ENCODE measurements at places on chromosomes 2 and 18. TPM values are rescaled to one million over a fixed set of nuclear protein-coding genes. Genes with fewer than 3 reads are reported as not detected.

The UCN gene
- total RNA-seq: 0.30 TPM

The DUSP19 gene
- 3.4 TPM for total RNA-seq

The ANKMY1 gene
- 5.0 TPM for total RNA-seq

The RAB27B gene
- 1.3 TPM for total RNA-seq

The FEV gene
- total RNA-seq: not detected

The ALMS1 gene
- 4.7 TPM for total RNA-seq

The DSG4 gene
- total RNA-seq: not detected

The HEATR5B gene
- total RNA-seq: 15.0 TPM

The OSR1 gene
- total RNA-seq: 56.5 TPM

The ITGAV gene
- 481 TPM for total RNA-seq

The FBLN7 gene
- 4.0 TPM for total RNA-seq

The OSBPL6 gene
- 0.98 TPM for total RNA-seq

The SPRED2 gene
- total RNA-seq: 4.6 TPM

The CCDC74B gene
- 9.6 TPM for total RNA-seq

Data from smooth muscle cell of the coronary artery (primary cell).